Heart right ventricle (tissue), 16 donors: ENCODE measurements at places on chromosomes 4 and X. TPM values are rescaled to one million over a fixed set of nuclear protein-coding genes. Genes with fewer than 3 reads are reported as not detected.

DNA sequence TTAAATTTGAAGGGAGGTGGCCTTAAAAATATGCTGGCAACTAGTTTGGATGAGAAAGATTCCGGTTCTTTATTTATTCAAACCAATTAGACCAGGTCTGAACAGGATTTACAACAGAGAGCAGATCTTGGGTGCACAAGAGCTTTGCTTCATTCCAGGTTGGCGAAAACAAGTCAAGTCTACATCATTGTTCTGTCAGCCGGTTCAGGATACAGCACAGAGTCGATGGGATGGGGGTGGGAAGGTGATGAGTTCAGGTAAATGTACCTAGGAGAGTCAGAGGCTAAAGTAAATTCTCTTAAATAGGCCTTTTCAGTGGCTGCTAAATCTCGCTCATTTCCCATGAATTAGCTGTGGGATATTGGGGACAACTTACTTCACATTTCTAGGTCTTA is 882 bp upstream of the STIM2 start:
- peak overlapping the region; percentile 76 for H3K4me3 ChIP-seq
- peak overlapping the region; percentile 95 for H3K27ac ChIP-seq
- H3K36me3 ChIP-seq = no peaks in the 10 kb centered on the region
- H3K27me3 ChIP-seq = no peaks in the 10 kb centered on the region

DNA sequence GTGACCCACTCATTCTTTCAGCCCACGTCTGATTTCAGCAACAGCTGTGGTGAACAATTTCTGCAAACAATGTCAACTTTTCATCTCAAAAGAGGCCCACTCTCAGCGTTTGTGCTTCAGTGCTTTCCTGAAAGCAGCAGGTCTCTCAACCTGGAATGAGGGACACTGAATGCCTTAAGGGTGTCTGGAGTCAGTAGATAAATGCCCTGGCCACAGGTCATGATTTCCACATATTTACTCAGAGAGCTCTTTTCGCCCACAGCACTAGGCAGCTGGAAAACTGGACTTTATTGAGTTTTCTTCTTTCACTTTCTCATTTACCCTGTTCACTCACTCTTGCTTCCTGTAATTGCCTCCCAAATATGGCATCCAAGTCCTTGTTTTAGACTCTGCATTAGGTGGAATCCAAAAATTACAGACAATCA is 52.8 kb downstream of the NPFFR2 start:
- no peaks in the 10 kb centered on the region for H3K36me3 ChIP-seq
- no peak for DNase-seq
- no peaks in the 10 kb centered on the region for H3K27me3 ChIP-seq
- no peak overlapping the region for H3K27ac ChIP-seq
- H3K4me1 ChIP-seq = no peaks in the 10 kb centered on the region

DNA sequence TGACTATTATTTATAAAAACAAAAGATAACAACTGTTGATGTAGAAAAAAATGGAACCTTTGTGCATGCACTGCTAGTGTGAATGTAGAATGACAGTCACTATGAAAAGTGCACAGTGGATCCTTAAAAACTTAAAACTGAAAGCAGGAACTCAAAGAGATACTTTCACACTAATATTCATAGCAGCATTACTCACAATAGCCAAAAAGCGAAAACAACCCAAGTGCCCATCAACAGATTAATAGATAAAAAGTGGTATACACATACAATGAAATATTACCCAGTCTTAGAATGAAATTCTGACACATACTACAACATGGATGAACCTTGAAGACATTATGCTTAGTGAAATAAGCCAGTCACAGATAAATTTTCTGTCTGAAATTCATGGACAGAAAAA is 23.8 kb downstream of the CENPC start:
- no peak overlapping the region for H3K27ac ChIP-seq
- peaks cover 40% of the 10 kb centered on the region for H3K36me3 ChIP-seq
- H3K27me3 ChIP-seq = no peaks in the 10 kb centered on the region
- DNase-seq = no peak
- no peak overlapping the region for H3K4me3 ChIP-seq

Gene F9
- not detected for total RNA-seq

- H3K4me3 ChIP-seq = no peak overlapping the region
- peaks cover 54% of the 10 kb centered on the region for H3K4me1 ChIP-seq
These were observed 50.2 kb upstream of the BCOR start for GRCh38 chrX:40147971-40148370.

Gene NDUFB11
- 210 TPM for total RNA-seq

GRCh38 chr4:25180524-25181131 is 20.4 kb upstream of the SEPSECS start:
- H3K36me3 ChIP-seq = no peaks in the 10 kb centered on the region
- H3K27ac ChIP-seq = no peak overlapping the region
- H3K4me3 ChIP-seq = no peak overlapping the region
- DNase-seq = no peak
- no peaks in the 10 kb centered on the region for H3K4me1 ChIP-seq
- H3K27me3 ChIP-seq = no peaks in the 10 kb centered on the region

- no peak overlapping the region for H3K27ac ChIP-seq
- H3K4me1 ChIP-seq = no peaks in the 10 kb centered on the region
- H3K36me3 ChIP-seq = no peaks in the 10 kb centered on the region
- H3K27me3 ChIP-seq = no peaks in the 10 kb centered on the region
These were observed 1112.1 kb upstream of the PRKX start for GRCh38 chrX:4825550-4825949.

DNA sequence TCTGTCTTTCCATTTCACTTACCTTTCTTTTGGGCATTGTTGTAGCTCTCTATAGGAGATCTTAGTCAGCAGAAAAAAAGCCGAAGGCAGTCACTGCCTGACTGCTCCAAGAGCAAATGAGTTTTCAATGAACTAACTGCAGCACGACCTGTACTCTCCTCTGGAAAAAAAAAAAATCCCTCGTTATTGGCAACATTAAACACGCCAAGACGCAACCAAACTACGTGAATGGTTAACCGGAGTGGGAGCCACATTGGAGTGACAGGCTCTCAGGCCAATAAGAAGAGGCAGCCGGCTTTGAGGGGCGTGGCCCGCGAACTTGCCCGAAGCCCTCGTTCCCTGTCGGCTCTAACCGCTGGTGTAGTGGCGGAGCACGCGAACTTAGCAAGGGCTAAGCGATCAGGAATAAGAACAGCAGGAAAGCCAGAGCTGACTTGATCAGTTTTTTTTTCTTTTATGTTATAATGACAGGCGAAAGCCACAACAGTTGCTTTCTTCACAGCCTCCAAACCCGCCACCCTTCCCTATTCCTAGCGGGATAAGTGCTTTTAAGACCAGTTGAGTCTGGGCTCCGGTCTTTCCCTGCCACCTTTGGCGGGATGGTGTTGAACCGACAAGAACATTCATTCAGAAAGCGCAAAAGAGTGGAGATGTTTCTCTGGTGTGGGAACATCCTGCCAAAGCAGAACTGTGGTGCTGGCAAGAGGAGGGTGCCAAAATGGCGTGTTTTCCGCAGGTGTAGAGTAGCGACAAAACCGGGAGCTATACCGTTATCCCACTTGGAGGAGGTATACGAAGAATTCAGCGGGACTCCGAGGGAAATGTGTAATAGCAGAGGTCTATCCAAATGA is 80.0 kb downstream of the HMGN5 start:
- peak; percentile 91 for DNase-seq
- H3K27me3 ChIP-seq = no peaks in the 10 kb centered on the region
- no peaks in the 10 kb centered on the region for H3K36me3 ChIP-seq

Gene PABPC1L2A
- not detected for total RNA-seq
